ENCODE measurements at places on chromosomes 7 and 10.

DNA sequence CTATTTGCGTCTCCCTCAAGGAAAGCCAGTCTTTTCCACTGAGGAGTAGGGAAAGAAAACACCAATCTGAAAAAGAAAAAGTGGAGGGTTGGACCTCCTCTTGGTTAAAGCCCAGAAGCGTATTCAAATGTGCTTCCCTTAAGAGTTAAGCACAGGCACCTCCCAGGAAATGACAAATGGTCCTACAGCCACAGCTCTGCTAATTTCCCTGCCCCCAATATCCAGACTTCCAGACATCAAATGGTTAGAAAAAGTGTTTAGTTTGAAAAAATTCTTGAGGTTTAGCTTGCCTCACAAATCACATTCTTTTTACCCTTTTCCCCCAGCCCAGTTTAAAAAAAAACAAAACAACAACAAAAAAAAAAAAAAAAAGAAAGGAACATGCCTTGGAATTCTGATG, 19.0 kb upstream of the COL1A2 start:
- DNase-seq, result no peak

DNA sequence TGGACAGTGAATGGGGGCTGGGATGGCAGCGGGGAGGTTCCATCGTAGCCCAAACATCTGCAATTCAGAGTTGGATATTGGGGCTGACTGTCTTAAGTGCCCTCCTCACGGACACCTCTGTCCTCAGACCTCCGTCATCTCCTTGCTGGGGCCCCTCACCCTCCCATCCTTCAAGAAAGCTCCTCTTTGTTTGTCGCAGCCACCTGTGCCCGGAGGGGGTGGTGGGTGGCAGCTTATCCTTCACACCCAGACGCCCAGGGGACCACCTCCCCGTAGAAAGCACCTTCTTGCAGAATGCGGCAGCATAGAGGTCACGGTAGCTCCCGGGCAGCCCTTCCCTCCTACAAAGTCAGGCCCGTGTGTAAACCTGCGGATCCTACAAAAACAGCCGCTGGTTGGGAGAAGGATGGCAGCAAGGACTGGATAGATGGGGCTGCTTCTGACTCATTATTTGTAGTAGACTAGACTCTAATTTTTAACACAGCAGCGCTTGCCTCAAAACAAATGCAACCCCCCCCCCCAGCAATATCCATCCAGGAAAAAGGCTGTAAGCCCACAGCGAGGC, 1.3 kb upstream of the PTPRN2 start:
- no peak for DNase-seq

- DNase-seq, result no peak
Observed at GRCh38 chr7:8354503-8354902, 78.9 kb upstream of the NXPH1 start.

DNA sequence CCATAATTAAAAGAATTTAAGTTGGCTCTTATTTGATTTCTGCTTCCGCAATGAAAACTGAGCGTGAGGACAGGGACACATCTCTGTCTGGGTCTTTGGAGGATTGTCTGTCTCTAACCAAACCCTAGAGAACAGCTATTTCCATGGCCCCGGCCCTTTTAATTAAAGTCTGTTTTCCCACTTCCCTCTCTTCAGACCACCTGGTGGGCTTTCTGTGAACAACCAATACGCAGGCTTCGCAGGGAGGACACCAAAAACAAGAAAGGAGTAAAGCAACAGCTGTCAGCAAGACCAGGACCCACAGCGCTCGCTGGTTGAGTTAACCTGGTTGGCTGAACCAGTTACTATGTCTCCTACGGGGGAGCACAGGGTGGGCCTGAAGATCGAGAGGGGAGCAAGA, 217.1 kb upstream of the FRMD4A start:
- DNase-seq, result no peak

Data from D721Med (cell line).